ENCODE measurements at places on chromosomes 6 and 20. TPM values are rescaled to one million over a fixed set of nuclear protein-coding genes. Genes with fewer than 3 reads are reported as not detected.

- H3K4me1 ChIP-seq: no peaks in the 10 kb centered on the region
- H3K27me3 ChIP-seq: peaks cover 3% of the 10 kb centered on the region
- no peak for DNase-seq
- H3K4me3 ChIP-seq: no peak overlapping the region
These were observed 26.2 kb upstream of the DCBLD1 start for GRCh38 chr6:117456250-117456649.

GRCh38 chr20:10427060-10427692 lies 6.8 kb downstream of the MKKS start:
- H3K4me3 ChIP-seq: no peak overlapping the region
- H3K36me3 ChIP-seq: peaks cover 19% of the 10 kb centered on the region
- no peaks in the 10 kb centered on the region for H3K27me3 ChIP-seq
- no peak overlapping the region for H3K27ac ChIP-seq
- peaks cover 41% of the 10 kb centered on the region for H3K4me1 ChIP-seq

DNA sequence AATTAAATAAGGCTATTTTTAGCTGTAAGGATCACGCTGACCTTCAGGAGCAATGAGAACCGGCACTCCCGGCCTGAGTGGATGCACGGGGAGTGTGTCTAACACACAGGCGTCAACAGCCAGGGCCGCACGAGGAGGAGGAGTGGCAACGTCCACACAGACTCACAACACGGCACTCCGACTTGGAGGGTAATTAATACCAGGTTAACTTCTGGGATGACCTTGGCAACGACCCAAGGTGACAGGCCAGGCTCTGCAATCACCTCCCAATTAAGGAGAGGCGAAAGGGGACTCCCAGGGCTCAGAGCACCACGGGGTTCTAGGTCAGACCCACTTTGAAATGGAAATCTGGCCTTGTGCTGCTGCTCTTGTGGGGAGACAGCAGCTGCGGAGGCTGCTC lies 84.0 kb downstream of the RAMACL start:
- no peak overlapping the region for H3K4me3 ChIP-seq
- no peaks in the 10 kb centered on the region for H3K36me3 ChIP-seq
- no peak overlapping the region for H3K27ac ChIP-seq
- peaks cover 12% of the 10 kb centered on the region for H3K4me1 ChIP-seq

GRCh38 chr6:157732007-157732406 lies 91.0 kb upstream of the SNX9 start:
- no peaks in the 10 kb centered on the region for H3K4me1 ChIP-seq
- no peaks in the 10 kb centered on the region for H3K36me3 ChIP-seq
- no peaks in the 10 kb centered on the region for H3K27me3 ChIP-seq
- H3K27ac ChIP-seq: no peak overlapping the region
- no peak for DNase-seq
- no peak overlapping the region for H3K4me3 ChIP-seq

GRCh38 chr6:155373276-155373675 lies 59.0 kb upstream of the TFB1M start:
- H3K27me3 ChIP-seq: no peaks in the 10 kb centered on the region
- H3K36me3 ChIP-seq: no peaks in the 10 kb centered on the region
- no peak overlapping the region for H3K4me3 ChIP-seq
- H3K27ac ChIP-seq: no peak overlapping the region
- DNase-seq: no peak

Gene ZNFX1
- 43.8 TPM for total RNA-seq

Gene VSTM2L
- total RNA-seq: not detected

Gene MYB
- total RNA-seq: 35.9 TPM

Data from activated CD4-positive, alpha-beta T cell treated with anti-CD3 and anti-CD28 coated beads for 36 hours (primary cell).